ENCODE measurements at places on chromosomes 6 and 20. TPM values are rescaled to one million over a fixed set of nuclear protein-coding genes. Genes with fewer than 3 reads are reported as not detected.

The GPR63 gene
- total RNA-seq: 2.7 TPM

GRCh38 chr6:54284161-54284860, 23.9 kb upstream of the TINAG start:
- no peaks in the 10 kb centered on the region for H3K36me3 ChIP-seq
- H3K27me3 ChIP-seq: no peaks in the 10 kb centered on the region
- no peak overlapping the region for H3K4me3 ChIP-seq
- DNase-seq: no peak

- no peak overlapping the region for H3K4me3 ChIP-seq
- no peak for DNase-seq
- no peak overlapping the region for H3K27ac ChIP-seq
- no peaks in the 10 kb centered on the region for H3K27me3 ChIP-seq
These were observed 129.4 kb downstream of the OR2B2 start for GRCh38 chr6:27782748-27783147.

DNA sequence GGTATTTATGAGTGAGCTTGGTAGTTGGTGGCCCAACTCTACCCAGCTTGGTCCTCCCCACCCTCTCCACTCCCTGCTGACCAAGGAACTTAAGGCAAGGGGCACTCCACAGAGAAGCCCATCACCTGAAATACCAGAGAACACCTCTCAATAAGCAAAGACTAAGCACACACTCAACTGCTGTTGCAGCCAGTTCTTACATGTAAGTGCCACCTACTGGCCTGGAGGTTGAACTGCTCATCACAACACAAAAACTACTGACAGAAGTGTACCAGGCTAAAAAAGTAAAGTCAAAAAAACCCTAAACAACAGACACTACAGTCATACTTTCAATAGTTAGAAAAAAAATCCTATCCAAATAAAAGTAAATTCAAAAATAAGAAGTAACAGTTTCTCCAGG, 146.2 kb downstream of the FAM83B start:
- H3K4me1 ChIP-seq: no peaks in the 10 kb centered on the region
- DNase-seq: no peak
- no peaks in the 10 kb centered on the region for H3K36me3 ChIP-seq
- no peak overlapping the region for H3K4me3 ChIP-seq
- no peak overlapping the region for H3K27ac ChIP-seq
- H3K27me3 ChIP-seq: no peaks in the 10 kb centered on the region

- H3K27ac ChIP-seq: no peak overlapping the region
- no peaks in the 10 kb centered on the region for H3K4me1 ChIP-seq
- H3K4me3 ChIP-seq: no peak overlapping the region
- no peak for DNase-seq
These were observed 6.9 kb downstream of the SGK2 start for GRCh38 chr20:43565758-43566104.

DNA sequence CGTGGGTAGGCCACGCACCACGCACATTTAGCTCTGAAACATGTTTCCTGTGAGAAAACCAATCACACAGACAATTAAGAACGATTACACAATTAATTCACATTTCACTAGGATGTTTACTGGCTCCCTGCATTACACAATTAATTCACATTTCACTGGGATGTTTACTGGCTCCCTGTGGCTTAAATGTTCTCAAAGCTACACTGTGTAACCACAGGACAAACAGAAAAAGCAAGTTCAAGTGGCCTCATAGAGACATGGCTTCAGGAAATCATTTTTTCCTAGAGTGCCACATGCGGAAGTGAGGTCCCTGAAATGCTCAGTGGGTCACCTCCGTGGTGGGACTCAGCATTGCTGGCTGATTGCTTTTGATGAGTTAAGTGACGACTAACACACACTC, 61.7 kb upstream of the XRN2 start:
- H3K36me3 ChIP-seq: peaks cover 23% of the 10 kb centered on the region
- H3K27ac ChIP-seq: no peak overlapping the region
- no peaks in the 10 kb centered on the region for H3K27me3 ChIP-seq
- no peak for DNase-seq
- H3K4me3 ChIP-seq: no peak overlapping the region
- H3K4me1 ChIP-seq: no peaks in the 10 kb centered on the region

GRCh38 chr20:64095927-64096326, 11.4 kb downstream of the NPBWR2 start:
- DNase-seq: no peak
- H3K36me3 ChIP-seq: no peaks in the 10 kb centered on the region
- no peak overlapping the region for H3K4me3 ChIP-seq
- no peaks in the 10 kb centered on the region for H3K4me1 ChIP-seq
- H3K27ac ChIP-seq: no peak overlapping the region

- H3K27me3 ChIP-seq: no peaks in the 10 kb centered on the region
- no peak overlapping the region for H3K27ac ChIP-seq
- DNase-seq: no peak
These were observed 96.7 kb downstream of the SLX4IP start for GRCh38 chr20:10531848-10532247.

The SIRPB2 gene
- total RNA-seq: 2.7 TPM

- H3K36me3 ChIP-seq: no peaks in the 10 kb centered on the region
- no peaks in the 10 kb centered on the region for H3K27me3 ChIP-seq
- no peak overlapping the region for H3K27ac ChIP-seq
These were observed 9.6 kb downstream of the SRC start for GRCh38 chr20:37355252-37356180.

- H3K4me3 ChIP-seq: no peak overlapping the region
- no peaks in the 10 kb centered on the region for H3K4me1 ChIP-seq
- H3K36me3 ChIP-seq: no peaks in the 10 kb centered on the region
- H3K27ac ChIP-seq: no peak overlapping the region
- DNase-seq: no peak
These were observed 58.5 kb upstream of the CCN6 start for GRCh38 chr6:111995404-111995803.

DNA sequence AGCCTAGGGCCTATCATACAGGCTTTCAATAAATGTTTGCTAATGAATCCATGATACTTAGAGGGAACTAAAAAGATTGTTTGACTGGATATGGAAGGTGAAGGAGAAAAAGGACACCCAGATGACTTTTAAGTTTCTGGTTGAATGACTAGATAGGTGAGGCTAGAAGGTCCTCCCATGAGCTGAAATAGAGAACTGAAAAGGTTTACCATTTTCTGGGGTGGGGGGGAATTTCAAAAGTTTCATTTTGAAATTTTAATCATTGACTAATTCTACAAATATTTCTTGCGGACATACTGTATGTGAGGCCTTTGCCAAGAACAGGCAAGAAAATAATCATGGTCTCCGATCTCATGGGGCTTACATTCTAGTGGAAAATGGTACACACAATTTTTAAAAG, 17.9 kb upstream of the ZBTB2 start:
- no peak for DNase-seq
- no peak overlapping the region for H3K4me3 ChIP-seq

DNA sequence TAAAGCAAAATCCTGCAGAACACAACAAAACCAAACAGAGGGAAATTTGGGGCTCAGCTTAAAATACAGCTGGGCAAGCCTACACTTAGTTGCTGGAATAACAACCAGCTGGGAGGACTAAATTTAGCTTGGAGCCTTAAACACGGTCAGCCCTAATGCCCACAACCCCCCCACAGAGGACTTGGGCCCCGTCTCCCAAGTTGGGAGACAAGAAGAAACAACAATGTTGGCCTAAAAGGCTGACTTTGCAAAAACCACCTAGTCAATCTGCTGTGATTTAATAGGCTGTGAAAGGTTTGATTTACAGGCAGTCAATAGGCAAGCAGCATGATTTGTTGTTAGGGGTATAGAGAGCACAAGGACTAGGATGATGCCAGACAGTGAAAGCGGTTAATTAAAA, 40.3 kb upstream of the ARMC2 start:
- no peaks in the 10 kb centered on the region for H3K4me1 ChIP-seq
- H3K27ac ChIP-seq: no peak overlapping the region
- no peak overlapping the region for H3K4me3 ChIP-seq

The ZNF343 gene
- total RNA-seq: 5.5 TPM

- no peaks in the 10 kb centered on the region for H3K36me3 ChIP-seq
- DNase-seq: no peak
- H3K27ac ChIP-seq: no peak overlapping the region
- H3K27me3 ChIP-seq: no peaks in the 10 kb centered on the region
- H3K4me1 ChIP-seq: no peaks in the 10 kb centered on the region
These were observed 53.5 kb downstream of the STXBP5 start for GRCh38 chr6:147257760-147258159.

- no peaks in the 10 kb centered on the region for H3K27me3 ChIP-seq
- H3K4me1 ChIP-seq: peaks cover 53% of the 10 kb centered on the region
- no peak overlapping the region for H3K27ac ChIP-seq
- H3K4me3 ChIP-seq: no peak overlapping the region
- DNase-seq: no peak
These were observed 11.4 kb downstream of the SYNGAP1 start for GRCh38 chr6:33430991-33431879.

- no peak overlapping the region for H3K27ac ChIP-seq
- no peak overlapping the region for H3K4me3 ChIP-seq
- peaks cover 6% of the 10 kb centered on the region for H3K27me3 ChIP-seq
- DNase-seq: no peak
These were observed 42.6 kb downstream of the DLL1 start for GRCh38 chr6:170248111-170248805.

DNA sequence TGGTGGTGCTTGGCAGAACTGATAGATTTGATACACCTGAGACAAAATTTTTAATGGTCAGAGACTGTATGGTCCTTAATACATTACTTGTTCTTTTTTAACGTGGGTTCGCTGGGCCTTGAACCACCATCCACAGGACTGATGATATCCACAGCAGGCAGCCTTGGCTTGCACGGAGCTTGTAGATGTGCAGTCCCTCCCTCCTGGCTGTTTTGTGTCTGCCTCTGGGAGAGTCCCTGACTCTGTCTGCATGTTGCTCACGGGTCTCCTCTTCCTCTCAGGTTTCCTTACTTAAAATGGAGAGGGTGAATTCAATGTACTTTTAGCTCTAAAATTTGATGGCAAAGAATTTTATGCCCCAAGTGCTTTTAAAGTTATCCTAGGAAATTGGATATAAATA, 17.5 kb downstream of the KIF25 start:
- H3K4me1 ChIP-seq: no peaks in the 10 kb centered on the region
- no peaks in the 10 kb centered on the region for H3K36me3 ChIP-seq
- no peak overlapping the region for H3K27ac ChIP-seq
- H3K4me3 ChIP-seq: no peak overlapping the region
- no peaks in the 10 kb centered on the region for H3K27me3 ChIP-seq

DNA sequence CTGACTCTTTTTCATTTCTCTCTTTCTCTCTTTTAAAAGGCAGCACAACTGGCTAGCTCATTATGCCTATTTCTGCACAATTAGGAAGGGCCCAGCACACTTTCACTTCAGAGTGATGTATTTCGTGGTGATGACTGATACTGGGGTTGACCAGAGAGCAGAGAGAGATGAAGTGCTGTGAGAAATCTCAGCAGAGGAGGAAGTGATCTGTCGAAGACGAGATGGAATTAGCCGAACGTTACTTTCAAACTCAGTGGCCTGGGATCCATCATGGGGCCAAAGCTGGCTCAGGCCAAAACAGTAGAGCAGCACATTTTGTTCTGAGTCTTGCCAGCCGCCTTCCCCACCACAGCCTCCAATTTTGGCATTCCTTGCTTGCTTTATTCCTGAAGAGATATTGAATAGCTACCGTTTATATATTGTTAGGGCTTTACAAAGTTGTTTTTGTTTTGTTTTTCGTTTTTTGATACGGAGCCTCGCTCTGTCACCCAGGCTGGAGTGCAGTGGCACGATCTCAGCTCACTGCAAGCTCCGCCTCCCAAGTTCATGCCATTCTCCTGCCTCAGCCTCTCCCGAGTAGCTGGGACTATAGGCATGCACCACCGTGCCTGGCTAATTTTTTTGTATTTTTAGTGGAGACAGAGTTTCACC, 213.2 kb upstream of the ECI2 start:
- H3K4me3 ChIP-seq: no peak overlapping the region
- H3K27me3 ChIP-seq: no peaks in the 10 kb centered on the region
- no peak for DNase-seq

The PANK2 gene
- total RNA-seq: 16.6 TPM

- H3K27ac ChIP-seq: no peak overlapping the region
- H3K27me3 ChIP-seq: no peaks in the 10 kb centered on the region
- no peak overlapping the region for H3K4me3 ChIP-seq
These were observed 628.8 kb upstream of the MAN1A1 start for GRCh38 chr6:119978274-119978889.

The FNDC1 gene
- 2.4 TPM for total RNA-seq

DNA sequence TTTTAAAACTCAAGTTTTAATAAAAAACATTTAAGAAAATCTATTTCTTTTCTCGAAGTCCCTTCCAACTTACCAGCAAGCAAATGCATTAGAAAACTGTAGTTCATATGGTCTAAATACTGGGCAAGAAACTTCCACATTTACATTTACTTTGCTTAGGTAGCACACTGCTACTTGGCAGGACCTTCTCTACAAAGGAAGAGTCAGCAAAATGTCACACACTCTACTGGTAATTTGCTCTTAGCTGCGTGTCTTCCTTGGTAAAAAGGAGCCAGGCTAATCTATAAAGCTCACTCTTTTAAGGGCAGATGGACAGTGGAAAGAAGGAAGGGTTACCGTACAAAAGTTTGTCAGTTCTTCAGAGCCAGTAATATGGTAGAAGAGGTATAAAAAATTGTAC, 45.7 kb downstream of the MAP3K7 start:
- DNase-seq: no peak
- H3K4me3 ChIP-seq: no peak overlapping the region
- no peaks in the 10 kb centered on the region for H3K27me3 ChIP-seq
- no peak overlapping the region for H3K27ac ChIP-seq
- peaks cover 11% of the 10 kb centered on the region for H3K4me1 ChIP-seq
- peaks cover 52% of the 10 kb centered on the region for H3K36me3 ChIP-seq

GRCh38 chr20:53493311-53493857, 100.3 kb downstream of the ZNF217 start:
- no peaks in the 10 kb centered on the region for H3K4me1 ChIP-seq
- no peaks in the 10 kb centered on the region for H3K27me3 ChIP-seq
- no peak overlapping the region for H3K27ac ChIP-seq
- H3K36me3 ChIP-seq: no peaks in the 10 kb centered on the region
- DNase-seq: no peak

GRCh38 chr6:50990750-50991446, 172.2 kb downstream of the TFAP2B start:
- H3K4me1 ChIP-seq: no peaks in the 10 kb centered on the region
- DNase-seq: no peak
- H3K27me3 ChIP-seq: no peaks in the 10 kb centered on the region
- no peak overlapping the region for H3K27ac ChIP-seq
- H3K4me3 ChIP-seq: no peak overlapping the region
- H3K36me3 ChIP-seq: no peaks in the 10 kb centered on the region

DNA sequence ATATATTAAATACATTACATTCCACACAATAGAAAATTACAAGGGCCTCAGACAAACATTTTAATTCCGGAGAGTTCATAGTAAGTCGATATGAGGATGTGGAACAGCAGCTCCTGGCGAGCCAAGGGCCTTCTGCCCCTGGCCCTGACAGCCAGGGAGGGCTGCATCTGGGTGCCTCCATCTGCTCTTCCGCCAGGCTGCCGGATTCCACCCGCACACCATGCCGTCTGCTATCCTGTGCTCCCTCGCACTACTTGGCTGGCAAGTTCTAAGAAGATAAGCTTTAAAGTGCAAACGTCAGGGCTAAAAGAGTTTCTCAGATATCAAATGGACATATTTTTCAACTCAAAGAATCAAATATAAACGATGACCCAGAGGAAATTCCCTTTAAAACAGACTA, 656.3 kb upstream of the NOX3 start:
- no peak overlapping the region for H3K27ac ChIP-seq
- H3K4me3 ChIP-seq: no peak overlapping the region
- no peak for DNase-seq
